Activated CD4-positive, alpha-beta T cell treated with anti-CD3 and anti-CD28 coated beads, Interleukin-2, amount 50 U/mL, for 1 hour (primary cell): ENCODE measurements at places on chromosomes 2 and 18.

GRCh38 chr2:233407771-233408181 is 53.5 kb downstream of the DGKD start:
- DNase-seq, result no peak

DNA sequence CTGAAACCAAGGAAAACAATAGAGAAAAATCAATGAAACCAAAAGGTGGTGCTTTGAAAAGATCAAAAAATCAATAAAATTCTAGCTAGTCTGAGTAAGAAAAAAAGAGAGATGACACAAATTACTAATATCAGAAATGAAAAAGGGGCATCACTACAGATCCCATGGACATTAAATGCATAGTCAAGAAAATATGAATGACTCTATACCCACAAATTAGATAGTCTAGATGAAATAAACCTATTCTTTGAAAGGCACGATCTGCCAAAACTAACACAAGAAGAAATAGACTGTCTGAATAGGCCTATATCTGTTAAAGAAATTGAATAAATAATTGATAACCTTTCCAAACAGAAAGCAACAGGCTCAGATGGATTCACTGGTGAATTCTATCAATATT is 15.2 kb upstream of the DSG3 start:
- DNase-seq, result no peak

DNA sequence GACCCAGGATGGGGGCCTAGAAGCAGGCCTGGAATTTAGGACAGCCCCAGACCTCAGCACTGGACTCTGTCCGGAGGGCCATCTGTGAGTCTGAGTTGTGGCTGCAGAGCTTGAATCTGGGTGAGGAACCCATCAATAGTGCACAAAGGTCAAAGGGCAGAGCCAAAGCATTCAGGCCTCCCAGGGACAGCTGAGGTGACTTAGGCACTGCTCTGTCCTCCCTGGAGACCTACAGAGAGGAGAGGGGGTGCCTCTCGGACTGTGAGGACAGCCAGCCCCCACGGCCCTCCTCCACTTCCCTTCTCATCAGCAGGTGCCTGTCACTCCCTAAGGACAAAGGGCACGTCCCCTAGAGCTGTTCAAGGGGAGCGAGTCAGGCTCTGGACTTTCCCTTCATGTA is 25.1 kb upstream of the PRLH start:
- no peak for DNase-seq

DNA sequence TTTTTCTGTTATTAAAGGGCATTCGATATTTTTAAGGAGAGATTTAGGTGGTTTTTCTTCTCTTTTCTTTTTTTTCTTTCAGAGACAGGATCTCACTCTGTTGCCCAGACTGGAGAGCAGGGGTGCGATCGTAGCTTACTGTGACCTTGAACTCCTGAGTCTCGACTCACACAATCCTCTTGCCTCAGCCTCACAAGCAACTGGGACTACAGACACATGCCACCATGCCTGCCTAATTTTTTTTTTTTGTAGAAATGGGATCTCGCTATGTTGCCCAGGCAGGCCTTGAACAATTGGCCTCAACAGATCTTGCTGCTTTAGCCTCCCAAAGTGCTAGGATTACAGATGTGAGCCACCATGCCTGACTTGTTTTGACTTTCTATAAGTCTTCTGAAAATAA is 26.3 kb downstream of the PMAIP1 start:
- DNase-seq, result no peak

- DNase-seq, result no peak
Observed at GRCh38 chr18:58512648-58513588, 116.0 kb downstream of the ALPK2 start.

GRCh38 chr2:38032946-38033345 is 43.0 kb downstream of the CYP1B1 start:
- DNase-seq, result no peak

- DNase-seq, result no peak
Observed at GRCh38 chr2:30686669-30687068, 120.6 kb downstream of the CAPN13 start.

DNA sequence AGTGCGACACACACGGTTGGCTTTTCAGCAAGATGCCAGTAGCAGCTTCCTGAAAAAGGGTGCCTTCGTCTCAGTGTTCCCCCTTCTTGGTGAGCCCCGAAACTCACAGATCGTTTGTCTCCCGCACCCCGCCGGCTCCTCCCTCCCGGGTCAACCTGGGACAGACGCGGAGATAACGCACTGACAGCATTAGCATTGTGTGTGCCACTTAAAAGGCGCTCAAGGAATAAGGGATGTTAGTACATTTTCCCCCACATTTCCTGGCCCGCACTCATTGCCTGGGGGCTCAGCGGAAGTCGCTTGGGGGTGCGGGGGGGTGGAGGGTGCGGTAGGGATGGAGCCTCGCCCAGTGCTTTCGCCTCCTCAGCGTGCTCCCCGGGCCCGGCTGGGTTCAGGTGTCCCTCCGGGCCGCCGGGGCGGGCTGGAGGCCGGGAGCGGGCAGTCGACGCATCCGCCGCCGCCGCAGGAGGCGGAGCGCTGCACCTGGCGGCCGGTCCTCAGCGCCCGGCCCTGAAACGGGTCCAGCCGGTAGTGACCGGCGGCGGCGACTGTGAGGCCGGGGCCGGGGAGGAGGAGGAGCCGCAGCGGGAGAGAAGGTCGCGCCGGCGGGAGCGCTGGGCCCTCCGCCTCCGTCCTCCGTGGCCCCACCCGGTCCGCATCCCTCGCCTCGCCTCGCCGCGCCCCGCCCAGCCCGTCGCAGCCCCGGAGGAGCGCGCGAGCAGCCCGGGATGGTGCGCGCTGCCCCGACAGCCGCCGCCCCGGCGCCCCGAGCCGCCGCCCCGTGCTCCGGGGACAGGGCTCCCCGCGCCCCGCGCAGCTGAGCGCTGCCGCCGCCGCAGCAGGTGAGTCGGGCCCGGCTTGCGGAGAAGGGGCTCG is at the start of gene MFSD6:
Gene MFSD6 (plus strand): TSS at position 694 of the 876 bp plus-strand sequence. CDS start 27,675 bp downstream, outside the sequence.
- peak; percentile 54 for DNase-seq

GRCh38 chr18:79818036-79818435 is 20.3 kb downstream of the KCNG2 start:
- DNase-seq, result no peak

GRCh38 chr2:160109939-160110673 is 47.7 kb upstream of the PLA2R1 start:
- peak; percentile 43 for DNase-seq

DNA sequence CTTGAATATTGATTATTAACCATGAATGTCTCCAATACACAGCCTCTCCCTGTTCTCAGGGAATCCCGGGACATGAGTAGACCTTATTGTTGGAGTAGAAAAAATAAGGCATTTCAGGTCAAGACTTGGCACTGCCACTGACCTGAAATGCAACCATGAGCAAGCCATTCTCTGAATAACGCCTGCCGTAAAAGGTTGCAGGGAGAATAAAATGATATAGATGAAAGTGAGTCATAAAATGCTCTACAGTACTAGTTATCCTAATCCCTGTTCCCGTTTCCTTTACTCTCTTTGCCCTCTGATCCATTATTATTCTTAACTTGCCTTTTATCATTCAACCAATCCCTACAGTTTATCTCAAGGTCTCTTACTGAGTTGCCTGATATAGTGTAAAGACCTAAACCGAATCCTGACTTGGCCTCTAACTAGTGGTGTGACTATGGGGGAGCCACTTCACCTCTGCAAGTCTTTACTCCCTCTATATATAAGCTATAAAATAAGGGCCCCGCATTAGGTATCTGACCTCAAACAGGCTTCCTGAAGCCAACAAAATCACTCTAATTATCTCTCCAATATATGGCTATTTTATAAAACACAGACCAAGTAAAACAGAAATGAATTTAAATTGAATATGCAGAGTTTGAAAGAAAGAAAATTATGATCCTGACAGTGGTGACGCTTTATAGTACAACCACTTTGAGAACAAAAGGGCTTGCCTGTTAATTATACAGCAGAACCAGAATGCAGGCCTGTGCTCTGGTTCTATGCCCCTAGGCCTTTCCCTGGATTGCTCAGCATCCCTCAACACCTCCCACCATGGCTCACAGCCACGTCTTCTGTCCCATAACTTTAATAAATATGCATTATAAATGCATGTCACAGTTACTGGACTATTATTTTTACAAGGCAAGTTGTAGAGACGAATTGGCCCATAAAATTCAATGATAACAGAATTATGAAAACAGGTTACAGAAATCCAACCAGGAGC is 183.1 kb downstream of the STK39 start:
- DNase-seq, result no peak

DNA sequence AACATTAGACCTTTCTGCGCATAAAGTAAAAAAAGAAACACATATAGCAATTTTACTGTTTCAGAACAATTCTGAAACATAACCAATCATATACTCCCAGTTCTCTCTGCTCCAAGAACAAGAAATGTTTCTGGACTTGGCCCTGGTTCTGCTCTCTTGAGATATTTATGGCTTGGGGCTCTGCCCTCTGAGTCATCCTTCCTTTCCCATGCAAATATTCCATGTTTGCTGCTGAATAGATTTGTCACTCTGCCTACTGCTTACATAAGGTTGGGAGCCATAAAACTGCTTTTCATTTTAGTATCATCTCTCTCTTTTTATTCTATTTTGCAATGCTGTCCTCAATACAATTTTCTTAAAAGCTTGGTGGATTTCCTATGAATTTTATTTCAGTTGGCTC is 499.6 kb upstream of the ACVR2A start:
- DNase-seq, result no peak

GRCh38 chr2:170404846-170405245 is 226.9 kb downstream of the MYO3B start:
- DNase-seq, result no peak

DNA sequence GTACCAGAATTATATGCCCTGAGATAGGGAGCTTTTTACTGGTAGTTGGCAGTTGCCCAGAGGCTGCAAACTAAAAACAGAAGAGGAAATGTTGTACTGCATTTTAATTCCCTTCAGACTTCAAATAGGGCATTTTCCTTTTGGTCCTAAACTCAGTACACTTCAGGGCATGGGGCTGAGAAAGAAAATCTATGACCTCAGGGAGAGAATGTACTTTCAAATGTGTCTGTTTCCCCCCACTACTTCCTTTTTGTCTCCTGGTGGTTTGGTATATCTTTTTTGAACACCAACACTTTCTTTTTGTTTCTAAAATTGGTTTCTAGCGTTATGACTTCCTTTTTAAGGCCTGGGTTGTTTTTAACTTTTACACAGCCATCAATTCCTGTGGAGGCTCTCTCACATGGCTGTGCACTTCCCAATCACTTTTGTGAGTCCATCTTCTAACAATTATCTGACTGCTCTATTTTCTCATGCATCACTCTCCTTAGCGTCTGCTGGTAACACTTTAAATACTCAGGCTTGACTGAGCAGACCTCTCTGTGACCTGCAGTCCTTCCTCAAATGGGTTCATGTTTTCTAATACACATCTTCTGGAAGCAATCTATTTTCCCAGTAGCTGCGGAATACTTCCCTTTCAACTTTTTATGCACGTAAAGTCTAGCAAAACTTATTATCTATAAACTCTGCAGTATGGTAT is 596.0 kb downstream of the LRP1B start:
- DNase-seq, result no peak

DNA sequence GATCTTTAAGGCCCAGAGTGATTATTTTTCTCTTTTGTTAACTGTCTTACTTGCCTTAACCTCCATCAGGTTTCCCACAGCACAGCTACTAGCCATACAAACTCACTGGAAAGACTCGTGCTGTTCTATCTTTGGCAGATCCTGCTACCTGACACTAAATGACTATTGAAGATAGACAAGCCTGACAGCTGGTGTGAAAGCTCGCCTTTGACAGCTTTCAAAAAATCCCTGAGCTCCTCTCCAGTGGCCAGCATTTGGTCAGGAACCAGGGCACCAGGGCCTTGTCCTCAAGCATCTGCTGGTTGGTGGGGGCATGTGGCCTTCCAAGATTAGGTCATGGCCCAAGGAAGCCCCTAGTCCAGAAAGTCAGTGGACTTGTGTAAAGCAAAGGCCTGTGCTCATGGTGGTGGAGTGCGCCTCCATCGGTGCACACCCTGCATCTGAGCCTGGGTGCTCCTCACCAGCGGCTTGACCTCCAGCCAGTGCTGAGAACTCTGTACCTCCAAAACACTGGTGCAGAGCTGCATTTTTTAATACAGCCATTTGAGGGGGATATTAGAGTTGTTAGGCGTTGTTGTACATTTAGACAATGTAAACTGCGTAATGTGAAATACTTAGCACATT is 158.5 kb downstream of the NCK2 start:
- no peak for DNase-seq

GRCh38 chr2:239805043-239805329 is 220.2 kb downstream of the NDUFA10 start:
- DNase-seq, result no peak

GRCh38 chr2:108444941-108445840 is 3.8 kb upstream of the GCC2 start:
- no peak for DNase-seq

DNA sequence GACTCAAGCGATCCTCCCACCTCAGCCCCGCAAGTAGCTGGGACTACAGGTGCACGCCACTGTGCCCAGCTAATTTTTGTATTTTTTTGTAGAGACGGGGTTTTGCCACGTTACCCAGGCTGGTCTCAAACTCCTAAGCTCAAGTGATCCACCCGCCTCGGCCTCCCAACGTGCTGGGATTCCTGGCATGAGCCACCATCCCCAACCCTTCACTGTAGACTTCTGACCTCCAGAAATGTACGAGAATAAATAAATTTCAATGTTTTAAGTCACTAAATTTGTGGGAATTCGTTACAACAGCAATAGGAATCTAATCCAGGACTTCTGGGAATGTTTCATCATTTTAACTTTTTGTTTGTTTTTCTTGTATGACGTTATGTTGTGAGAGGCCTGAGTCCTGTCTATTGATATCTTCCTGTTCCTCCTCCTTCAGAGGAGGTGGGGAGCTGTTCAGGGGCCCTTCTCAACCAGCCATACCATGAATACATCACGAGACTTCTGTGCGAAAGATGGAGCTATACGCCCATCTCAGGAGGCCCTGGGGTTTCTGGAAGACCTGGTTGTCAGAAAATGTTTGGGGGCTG is 40.0 kb downstream of the TEX44 start:
- DNase-seq, result no peak

DNA sequence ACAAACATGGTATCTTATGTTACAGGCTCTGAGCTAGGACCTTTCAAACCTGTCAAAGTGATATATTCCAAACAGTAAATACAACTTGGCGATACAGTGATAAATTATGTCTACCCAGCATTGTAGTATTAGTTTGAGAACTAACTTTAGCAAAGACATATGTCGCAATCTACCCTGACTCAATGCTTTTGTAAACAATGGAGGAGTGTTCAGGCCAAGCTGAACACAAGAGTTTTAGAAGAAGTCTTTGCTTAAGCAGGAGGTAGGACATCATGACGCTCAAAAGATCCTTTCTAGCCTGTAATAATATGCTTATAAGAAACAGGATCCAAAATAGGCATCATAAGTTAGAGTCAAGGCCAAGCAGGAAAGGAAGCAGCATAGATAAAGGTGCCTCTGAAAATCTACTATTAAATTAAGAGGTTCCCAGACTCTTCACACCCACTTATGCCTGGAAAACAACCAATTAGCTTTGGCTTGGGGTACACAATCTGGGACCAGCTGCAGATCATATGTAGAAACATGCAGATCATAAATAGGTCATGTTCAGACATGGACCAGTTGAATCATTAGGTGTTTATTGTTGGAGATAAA is 132.5 kb downstream of the CSRNP3 start:
- no peak for DNase-seq

DNA sequence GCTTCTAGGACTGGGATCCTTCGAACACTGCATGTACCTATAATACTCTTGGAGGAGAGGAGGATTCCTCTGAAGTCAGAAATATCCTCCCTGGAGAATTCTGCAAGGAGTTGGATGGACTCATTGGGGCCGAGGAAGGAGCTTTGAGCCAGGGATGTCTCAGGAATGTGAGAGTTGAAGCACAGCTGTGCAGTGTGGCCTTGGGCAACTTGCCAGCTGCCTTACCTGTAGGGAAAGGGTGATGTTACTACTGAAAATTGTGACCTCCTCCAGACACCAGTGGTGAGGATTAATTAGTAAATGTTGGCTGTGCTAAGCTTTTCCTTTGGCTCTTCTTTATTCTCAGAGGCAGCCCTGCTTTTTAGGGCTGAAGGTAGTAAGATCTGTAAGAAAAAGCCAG is 41.4 kb downstream of the FMNL2 start:
- DNase-seq, result no peak
